Left cardiac atrium (tissue), 4 donors: ENCODE measurements at places on chromosomes 4 and X. TPM values are rescaled to one million over a fixed set of nuclear protein-coding genes. Genes with fewer than 3 reads are reported as not detected.

Gene KLF8
- total RNA-seq = 7.8 TPM

Gene FAM47E
- 2.9 TPM for total RNA-seq

Gene CSN1S1
- total RNA-seq = 3.2 TPM

Gene TNMD
- 1.8 TPM for total RNA-seq

Gene GLOD5
- total RNA-seq = not detected

Gene ADRA2C
- 6.8 TPM for total RNA-seq

- no peak for DNase-seq
Observed at GRCh38 chr4:6751611-6752485, 30.7 kb upstream of the KIAA0232 start.
